ENCODE measurements at places on chromosomes 11 and 22.

- no peak for DNase-seq
These were observed 387.3 kb downstream of the AASDHPPT start for GRCh38 chr11:106464728-106465127.

DNA sequence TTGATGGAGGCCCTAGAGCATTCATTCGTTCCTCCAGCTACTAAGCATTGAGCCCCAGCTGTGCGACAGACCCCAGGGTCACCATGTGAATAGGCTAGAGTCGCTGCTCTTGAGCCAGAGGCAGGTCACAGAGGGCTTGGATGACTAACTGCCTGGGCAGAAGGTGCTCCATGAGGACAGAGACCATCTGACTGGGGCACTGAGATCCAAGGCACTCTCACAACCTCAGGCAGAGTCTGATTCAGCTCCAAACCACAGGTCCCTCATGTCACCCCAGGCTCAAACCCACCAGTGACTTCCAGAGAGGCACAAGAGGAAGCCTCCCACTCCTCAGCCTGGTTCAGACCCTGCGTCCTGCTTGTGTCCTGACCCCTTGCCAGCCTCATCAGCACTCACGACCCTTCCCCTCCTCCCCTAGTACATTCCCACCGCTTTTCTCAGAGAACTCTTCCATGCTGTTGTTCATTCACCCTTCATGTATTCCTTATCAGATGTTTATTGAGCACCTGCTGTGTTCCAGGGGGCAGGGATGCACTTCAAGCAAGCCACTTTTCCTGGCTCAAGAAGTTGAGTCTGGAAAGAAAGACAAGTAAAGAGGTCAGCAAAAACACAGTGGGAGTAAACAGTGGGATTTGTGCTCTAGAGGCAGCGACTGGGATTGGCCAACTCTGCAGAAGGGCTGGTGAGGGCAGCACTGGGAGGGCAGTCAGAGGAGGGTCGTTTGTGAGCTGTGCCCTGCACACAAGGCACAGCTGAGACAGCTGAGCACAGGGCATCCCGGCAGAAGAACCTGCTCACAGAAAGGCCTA is 9.3 kb downstream of the OAF start:
- DNase-seq, result no peak

DNA sequence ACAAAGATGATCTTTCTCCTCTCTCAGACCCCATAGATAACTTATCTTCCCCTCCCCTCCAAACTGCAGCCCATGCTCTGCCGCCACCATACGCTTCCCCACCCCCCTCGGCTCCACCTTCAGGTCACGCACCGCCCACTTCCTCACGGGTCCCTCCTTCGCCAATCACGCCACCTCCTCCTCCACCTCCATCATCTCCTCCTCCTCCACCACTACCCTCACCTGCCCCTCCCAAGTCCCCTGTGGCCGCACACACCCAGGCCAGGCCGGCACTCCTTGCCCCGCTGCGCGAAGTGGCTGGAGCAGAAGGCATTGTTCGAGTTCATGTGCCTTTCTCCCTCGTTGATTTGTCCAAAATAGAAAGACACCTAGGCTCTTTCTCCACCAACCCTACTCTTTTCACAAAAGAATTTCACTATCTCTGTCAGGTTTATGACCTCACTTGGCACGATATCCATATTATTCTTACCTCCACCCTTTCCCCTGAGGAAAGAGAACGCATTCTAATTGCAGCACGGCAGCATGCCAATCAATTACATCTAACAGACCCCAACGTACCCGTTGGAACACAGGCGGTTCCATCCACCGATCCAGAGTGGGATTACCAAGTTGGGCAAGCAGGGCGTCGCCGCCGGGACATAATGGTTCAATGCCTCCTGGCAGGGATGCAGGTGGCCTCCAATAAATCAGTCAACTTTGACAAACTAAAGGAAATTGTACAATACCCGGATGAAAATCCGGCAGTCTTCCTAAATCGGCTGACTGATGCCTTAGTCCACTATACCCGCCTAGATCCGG is 12.3 kb upstream of the OR56A3 start:
- no peak for DNase-seq

DNA sequence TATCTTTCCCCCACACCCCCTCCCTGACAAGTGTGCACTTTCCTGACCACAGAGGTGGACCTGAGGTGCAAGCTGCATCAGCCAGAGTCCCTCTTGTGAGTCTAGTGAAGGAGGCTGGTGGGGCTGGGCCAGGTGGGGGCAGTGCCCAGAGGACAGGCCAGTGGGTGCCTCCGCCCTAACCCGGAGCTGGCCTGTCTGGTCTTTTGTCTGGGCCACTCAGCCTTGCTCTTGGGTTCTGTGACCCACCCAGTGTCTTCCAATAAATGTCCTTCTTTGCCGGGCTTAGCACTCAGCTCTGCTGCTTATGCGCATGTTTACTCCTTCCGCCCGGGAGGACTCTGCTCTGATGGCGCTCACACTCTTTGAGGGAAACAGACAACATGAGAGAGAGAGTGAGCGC is 526.2 kb downstream of the TBC1D22A start:
- peak; percentile 72 for DNase-seq

GRCh38 chr22:45579306-45579705 is 76.6 kb downstream of the FBLN1 start:
- DNase-seq, result no peak

DNA sequence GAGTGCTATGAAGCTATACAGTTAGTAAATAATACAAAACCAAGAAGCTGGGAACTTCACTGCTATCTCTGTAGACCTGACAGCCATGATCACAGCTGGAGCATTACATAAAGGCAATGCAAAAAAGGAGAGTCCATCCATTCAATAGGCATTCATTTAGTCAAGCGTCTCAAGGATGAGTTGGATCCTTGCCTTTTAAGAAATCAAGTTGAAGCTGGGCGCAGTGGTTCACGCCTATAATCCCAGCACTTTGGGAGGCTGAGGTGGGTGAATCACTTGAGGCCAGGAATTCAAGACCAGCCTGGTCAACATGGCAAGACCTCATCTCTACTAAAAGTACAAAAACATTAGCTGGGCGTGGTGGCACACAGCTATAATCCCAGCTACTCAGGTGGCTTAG is 48.1 kb upstream of the ALKBH3 start:
- no peak for DNase-seq

DNA sequence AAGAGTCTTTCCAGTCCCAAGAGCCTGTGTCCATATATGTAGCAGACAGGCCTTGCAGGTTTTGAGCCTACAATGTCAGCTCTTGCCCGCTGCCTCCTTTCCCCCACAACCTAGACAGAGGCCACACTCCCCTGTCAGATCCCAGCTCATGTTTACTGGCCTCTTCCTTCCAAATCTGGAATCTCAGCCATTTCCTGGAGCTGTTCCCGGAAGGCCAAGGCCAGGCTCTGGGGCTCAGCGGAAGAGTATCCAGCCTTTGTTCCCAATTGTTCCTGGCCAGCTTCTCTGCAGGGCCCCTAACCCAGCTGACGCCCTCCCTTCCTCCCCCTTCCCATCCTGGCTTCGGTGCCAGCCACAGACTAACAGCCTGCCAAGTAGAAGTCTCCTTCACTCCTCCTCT is 1.0 kb upstream of the ROBO4 start:
- peak; percentile 75 for DNase-seq

- DNase-seq, result peak; percentile 63
These were observed 24.4 kb upstream of the SMIM35 start for GRCh38 chr11:118111019-118111743.

- peak; percentile 79 for DNase-seq
These were observed 17.0 kb upstream of the KCTD14 start for GRCh38 chr11:78039919-78040671.

GRCh38 chr11:6755303-6755952 is 16.3 kb downstream of the OR2AG2 start:
- no peak for DNase-seq

- no peak for DNase-seq
These were observed 31.4 kb downstream of the PPIL2 start for GRCh38 chr22:21697021-21697771.

DNA sequence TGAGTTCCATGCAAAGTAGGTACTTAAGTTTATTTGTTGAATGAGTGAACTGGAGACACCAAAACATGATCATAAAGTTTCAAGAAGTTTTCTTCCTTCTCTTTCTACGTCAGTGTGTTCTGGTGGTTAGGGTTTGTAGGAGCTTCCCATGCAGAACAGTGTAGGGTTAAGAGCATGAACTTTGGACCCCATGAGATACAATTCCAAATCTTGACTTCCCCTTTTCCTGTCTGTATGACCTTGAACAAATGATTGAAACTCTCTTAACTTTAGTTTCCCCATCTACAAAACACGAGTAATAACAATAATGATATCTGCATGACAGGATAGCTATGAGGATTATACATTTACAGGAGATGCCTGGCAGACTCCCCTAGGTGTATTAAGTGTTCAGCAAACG is 41.0 kb upstream of the TENM4 start:
- DNase-seq, result no peak

- no peak for DNase-seq
These were observed 10.8 kb downstream of the LIF start for GRCh38 chr22:30235687-30236170.

DNA sequence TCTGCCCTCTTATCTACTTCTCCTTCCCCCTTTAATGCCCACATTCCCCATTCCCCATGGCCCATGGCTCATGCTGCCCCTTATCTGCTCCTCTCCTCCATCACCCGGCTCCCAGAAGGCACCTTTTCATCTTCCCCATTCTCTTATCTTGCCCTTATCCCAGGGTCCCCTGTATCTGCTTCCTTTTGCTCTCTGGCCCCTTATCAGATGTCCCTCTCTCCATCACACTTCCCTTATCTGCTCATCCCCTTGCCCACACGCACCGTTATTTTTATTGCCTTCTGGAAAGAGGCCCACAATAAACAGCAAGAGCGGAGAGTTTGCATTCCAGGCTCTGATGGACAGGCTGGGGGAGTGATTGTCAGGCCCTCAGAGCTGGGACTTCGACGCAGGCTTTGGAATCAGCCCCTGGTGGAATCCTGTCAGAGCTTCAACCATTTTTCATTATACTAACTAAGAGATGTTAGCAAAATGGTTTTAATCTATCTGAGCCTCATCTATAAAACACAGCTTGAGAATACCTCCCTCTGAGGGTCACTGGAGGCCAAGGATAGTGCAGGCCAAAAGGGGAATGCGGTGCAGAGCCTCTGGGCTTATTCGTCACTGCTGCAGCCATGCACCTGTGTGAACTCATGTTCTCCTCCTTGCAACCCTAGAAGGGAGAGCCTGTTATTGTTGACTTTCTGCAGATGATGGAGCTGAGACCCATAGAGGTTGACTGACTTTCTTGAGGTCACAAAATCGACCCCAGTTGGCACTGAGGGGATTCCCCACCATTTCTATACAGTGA is 37.0 kb upstream of the LRRC55 start:
- no peak for DNase-seq

DNA sequence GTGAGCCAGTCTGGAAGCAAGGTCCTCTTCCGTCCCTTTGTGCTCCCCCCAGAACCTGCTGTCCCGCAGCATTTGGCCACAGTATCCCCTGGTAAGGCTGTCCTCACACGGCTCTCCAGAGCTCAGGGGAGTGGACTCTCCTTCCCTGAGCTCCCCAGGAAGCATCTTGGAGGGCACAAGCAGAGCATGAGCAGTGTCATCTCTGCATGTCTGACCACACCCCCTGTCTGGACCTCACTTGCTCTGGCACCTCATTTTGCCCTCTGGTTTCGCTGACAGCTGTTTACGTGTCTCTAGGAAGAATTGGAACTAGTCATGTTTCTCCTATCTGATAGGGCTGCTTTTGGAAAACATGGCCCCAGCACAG is 15.5 kb downstream of the DCPS start:
- no peak for DNase-seq

GRCh38 chr11:75430714-75431532 is 2.1 kb downstream of the KLHL35 start:
- DNase-seq, result no peak

GRCh38 chr11:47981667-47982404 is 1.5 kb downstream of the PTPRJ start:
- DNase-seq, result peak; percentile 80

DNA sequence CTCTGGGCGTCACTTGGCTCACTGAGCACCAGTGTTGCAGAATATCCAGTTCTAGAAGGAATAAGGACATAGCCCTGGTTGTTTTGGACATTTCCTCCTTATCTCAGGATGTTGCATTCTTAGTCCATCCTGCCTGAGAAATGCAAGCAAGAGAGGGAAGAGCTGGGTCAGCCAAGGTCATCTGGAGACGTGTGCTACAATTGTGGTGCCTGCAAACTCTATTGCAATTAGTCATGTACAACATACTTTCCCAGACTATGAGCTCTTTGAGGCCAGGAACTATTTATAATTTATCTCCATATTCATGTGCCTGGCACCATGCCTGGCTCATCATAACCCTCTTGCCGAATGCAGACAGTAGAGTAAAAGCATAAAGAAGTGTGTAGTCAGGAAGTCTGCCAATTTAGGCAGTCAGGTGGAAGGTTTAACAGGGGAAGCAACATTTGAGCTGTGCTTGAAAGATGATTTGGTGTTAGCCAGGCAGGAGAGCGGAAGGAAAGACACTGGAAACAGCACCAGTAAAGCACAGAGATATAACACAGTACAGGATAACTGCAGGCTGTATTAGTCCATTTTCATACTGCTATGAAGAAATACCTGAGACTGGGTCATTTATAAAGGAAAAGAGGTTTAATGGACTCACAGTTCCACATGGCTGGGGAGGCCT is 129.4 kb upstream of the PAX6 start:
- DNase-seq, result no peak

DNA sequence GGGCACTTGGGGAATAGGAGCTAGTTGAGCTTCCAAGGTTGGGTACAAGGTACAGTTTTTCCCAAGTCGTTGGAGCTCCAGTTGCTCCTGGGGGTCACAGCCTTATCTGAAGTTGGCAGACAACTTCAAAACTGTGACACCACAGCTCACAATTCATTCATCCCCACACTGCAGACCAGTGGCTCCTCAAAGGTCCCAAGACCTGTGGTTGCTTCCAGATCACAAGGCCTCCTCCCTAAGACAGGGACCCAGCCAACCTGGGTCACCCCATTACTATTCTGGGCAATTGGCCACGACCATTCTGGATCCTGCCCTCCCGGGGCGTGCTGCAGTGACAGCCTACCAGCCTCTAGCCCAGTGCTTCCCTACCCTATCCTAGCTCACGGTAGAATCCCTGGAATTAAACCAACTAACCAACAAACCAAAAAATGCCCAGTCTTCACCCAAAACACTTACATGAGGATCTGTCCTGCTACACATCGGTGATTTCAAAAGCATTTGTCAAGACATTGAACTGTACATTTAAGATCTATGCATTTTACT is 862 bp upstream of the PDXP start:
- no peak for DNase-seq

GRCh38 chr11:870127-870413 is 27.4 kb downstream of the TSPAN4 start:
- no peak for DNase-seq

DNA sequence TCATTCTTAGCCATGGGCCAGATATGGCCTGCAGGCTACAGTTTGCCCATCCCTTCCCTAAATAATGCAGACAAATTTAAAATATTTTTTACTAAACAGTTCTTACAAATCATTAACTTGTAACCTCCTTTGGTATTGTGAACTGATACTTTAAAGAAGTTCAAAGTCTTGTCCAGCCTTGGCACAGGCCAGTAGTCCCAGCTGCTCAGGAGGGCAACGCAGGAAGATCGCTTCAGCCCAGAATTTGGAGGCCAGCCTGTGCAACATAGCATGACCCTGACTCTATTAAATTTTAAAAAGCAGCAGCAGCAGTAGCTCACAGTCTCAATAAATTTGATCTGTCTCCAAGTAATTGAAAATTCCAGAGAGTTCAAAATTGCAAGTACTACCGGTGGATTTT is 83.7 kb upstream of the ARHGAP32 start:
- no peak for DNase-seq

- no peak for DNase-seq
These were observed 9.9 kb downstream of the PRSS23 start for GRCh38 chr11:86810288-86810687.
